HAP-1 (cell line): ENCODE measurements at places on chromosomes 4 and X.

- no peak for DNase-seq
These were observed 93.7 kb downstream of the BEND2 start for GRCh38 chrX:18126971-18127370.

DNA sequence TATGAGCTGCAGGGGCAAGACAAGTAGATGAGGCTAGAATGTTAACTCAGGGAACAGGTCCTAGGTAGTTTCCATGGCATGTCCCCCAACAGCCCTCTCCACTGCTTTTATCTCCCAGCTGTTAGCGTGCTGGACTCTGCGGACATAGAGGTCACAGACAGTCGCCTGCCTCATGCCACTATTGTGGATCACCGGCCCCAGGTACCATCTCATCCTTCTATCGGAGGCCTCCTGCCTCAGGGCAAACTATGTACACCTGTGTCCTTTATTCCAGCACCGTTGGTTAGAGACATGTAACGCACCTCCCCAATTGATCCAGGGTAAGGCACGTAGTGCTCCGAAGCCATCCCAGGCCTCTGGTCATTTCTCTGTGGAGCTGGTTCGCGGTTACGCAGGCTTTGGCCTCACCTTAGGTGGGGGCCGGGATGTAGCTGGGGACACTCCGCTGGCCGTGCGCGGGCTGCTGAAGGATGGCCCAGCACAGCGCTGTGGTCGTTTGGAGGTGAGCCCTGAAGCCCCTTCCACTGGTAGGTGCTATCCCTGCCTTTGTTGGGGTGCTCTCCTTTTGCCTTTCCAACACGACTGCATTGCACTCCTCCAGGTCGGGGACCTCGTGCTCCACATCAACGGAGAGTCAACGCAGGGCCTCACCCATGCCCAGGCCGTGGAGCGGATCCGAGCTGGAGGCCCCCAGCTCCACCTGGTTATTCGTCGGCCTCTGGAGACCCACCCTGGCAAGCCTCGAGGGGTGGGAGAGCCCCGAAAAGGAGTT lies 2.2 kb downstream of the MAGIX start:
- DNase-seq: no peak

- no peak for DNase-seq
These were observed 60.2 kb downstream of the SEPSECS start for GRCh38 chr4:25100021-25100555.

DNA sequence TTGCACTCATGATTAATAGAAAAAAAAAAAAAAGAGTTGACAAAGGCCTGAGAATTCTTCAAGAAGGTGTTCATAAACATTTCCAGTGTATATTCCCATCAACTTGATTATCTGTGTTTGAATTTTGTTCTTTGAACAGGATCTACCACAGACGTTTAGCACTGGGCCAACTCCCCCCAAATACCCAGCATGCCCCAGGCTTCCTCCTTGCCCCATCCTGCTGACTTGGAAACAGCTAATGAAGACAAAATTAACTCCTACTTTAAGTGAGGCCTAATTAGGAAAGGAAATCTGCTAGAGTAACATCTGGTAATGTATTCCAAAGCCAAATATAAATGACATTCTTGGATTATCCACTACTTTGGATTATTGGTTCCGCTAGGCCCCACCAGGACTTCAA lies 52.5 kb downstream of the PPARGC1A start:
- DNase-seq: no peak

DNA sequence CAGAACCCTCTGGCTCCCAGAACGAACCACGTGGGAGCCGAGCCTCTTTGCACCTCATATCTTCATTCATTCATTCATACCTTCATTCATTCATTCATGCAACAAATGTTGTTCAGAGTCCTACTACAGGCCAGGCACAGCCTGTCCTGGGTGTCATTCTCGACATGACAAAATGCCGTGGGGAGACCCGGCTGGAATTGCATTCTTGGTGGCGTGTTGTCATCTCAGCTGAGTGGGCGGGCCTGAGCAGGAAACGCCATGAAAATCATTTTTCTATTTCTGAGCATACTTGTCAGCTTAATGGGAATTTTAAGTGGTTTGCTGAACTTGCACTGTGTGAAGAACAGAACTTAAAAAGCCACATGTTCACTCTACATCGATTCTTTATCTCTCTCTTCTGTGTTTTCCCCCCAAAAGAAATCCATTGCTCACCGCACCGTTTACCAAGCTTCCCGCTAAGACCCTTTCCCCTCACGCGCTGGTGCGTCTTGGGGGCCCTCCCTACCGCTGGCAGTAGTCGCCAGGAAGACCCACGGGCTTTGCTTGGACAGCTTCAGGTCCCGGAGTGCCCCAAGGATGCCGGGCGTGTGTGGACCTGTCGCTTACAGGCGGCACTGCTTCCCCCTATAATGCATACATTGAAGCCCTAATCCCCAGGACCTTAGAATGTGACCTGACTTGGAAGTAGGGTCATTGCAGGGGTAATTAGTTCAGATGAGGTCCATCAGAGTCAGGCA lies 41.6 kb upstream of the HMX1 start:
- DNase-seq: no peak

- DNase-seq: no peak
These were observed 62.9 kb upstream of the SLC34A2 start for GRCh38 chr4:25592736-25593135.
